ENCODE measurements at places on chromosomes 16 and 17. TPM values are rescaled to one million over a fixed set of nuclear protein-coding genes. Genes with fewer than 3 reads are reported as not detected.

RNF157 gene
- total RNA-seq = 2.0 TPM

UNK gene
- total RNA-seq = 28.9 TPM

- no peak for DNase-seq
Measured at GRCh38 chr16:12410837-12411490, 392.7 kb downstream of the CPPED1 start.

IKZF3 gene
- 2.8 TPM for total RNA-seq

GRCh38 chr16:1381612-1382406 lies 30.1 kb downstream of the GNPTG start:
- DNase-seq = no peak

VMO1 gene
- total RNA-seq = 19.3 TPM

- no peak for DNase-seq
Measured at GRCh38 chr17:44024271-44024663, 9.5 kb upstream of the TMEM101 start.

PRAC1 gene
- total RNA-seq = not detected

DNA sequence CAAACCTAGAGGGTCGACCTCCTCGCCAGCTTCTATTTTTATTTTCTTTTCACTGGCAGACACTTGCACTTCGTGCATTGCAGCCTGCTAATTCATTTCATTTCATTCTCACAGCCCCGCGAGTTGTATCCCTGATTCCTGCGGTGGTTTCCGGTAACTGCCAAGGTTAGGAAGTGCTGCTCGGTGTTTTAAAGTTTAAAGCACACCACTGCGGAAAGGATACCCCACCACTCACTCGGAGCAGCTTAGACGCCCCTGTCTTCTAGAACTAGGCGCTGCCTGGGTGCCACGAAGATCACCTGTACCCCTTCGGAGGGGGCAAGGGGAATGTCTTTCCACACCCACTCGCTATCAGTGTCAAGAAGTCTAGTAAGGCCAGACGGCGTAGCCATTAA lies 509 bp downstream of the CNEP1R1 start:
- no peak for DNase-seq

DNA sequence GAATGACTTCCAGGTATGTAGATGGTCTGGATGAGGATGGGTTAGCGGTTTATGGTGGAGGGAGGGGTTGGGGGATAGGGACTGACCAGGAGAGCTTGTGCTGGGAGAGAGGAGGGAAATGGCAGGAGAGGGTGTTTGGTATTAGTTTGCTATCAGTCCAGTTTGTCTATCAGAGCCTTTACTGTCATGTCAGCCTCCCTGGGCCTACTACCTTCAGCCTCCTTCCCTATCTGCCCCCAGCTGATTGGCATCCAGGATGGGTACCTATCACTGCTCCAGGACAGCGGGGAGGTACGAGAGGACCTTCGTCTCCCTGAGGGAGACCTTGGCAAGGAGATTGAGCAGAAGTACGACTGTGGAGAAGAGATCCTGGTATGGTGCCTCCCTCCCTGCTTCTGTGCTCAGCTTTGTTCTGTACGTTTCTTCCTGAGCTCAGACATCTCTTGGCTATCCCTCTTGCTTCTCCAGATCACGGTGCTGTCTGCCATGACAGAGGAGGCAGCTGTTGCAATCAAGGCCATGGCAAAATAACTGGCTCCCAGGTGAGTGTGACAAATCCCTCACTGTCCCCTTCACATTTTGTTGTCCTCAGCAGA lies 3.8 kb downstream of the EIF5A start:
- no peak for DNase-seq
